CD8-positive, alpha-beta T cell (primary cell): ENCODE measurements at places on chromosomes 12 and 14. TPM values are rescaled to one million over a fixed set of nuclear protein-coding genes. Genes with fewer than 3 reads are reported as not detected.

Gene C12orf42
- 5.5 TPM for total RNA-seq

- DNase-seq = no peak
Observed at GRCh38 chr12:3473171-3473570, 17.8 kb upstream of the PRMT8 start.

DNA sequence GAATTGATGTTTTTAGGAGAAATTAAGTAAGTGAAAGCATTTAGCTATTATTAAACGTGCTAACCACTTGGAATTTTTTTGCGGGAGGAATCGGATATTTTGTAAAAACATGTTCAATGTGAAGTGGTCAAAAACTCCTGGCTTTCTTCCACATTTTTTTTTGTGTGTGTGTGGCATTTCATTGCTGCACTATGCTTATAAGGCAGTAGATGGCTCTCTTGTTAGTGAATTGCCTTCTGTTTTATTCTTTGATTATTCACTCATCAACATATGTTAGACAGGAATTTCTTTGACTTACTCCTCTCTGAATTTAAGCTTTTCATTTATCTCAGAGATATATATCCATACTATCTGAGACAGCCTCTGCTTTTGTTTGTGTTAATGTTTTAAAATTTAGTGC lies 71.3 kb downstream of the DERA start:
- DNase-seq = no peak

DNA sequence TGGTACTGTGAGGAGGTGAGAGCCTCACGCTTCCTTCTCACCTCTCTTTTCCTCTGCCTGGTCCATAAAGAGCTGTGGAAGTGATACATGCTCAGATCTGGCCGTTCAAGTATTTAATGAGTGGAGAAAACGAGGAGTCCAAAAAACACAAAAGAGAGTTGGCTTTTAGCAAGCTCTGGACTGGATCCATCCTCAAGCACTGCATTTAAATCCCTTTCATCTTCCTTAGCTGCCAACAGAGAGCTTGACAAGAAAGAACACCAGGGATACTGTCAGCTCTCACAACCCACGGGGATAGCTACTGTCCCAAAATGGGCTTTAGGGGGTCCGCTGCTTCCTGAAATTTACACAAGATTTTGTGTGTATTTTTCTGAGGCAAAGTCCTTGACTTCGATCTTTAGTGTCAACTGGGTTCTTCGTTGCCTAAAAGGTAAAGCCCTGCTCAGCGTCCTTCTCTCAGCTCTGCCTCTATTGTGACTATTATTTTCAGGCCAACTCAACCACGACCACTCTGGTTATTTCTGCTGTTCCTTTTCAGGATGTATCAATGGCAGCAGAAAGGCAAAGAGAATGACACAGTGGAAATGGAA lies 120.9 kb downstream of the TMTC1 start:
- no peak for DNase-seq
